ENCODE measurements at places on chromosomes 2 and 18.

DNA sequence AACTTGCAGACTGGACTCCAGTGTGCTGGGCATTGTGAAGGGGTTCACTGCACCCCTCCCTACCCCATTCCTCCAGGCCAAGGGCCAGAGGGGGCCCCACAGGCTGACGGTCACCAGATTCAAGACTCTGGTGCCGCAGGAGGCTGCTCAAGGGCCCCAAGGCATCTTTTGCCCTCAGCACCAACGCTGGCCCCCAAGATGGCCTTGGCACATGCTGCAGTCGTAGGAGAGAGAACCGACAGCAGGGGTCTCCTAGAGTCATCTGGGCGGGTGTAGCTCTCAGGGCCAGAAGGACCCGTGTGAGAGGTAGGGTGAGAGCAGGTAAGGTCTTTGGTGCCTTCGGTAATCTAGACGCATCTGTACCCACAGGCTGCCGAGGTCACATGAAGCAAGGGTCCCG is 18.7 kb upstream of the ODC1 start:
- DNase-seq = no peak

DNA sequence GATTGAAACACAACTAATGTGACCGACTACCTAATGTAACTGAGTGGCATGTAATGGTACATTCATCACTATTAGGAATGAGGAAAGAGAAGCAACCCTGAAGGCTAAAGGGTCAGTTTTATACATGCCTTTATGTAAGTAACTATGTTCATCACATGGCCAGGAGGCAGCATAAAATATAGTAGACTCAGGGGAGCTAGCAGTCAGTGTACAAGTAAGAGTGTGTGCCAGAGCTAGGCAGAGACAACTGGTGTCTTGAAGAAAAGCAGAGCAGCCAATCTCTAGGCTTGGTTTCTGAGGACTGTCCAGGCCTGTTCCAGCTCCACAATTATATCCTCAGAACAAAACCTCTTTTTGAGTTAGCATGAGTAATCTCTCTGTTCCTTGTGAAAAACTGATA is 18.1 kb downstream of the SMAD2 start:
- DNase-seq = no peak

DNA sequence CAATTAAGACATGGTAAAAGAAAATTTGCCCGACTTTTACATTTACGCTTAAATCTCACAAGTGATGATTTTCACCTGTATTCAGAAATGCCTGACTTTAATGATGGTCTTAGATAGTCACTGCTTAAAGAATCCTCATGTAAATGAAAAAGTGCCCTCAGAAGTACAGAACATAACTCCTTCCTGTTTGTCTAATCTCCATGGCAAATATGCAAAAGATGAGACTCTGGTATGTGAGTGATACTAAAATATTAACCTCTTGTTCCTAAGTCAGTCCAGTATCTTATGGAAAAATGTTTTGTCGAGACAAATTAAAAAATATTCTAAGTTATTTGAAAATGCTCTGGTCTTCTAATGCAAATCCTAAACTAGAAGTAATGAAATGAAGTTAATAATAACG is 29.2 kb downstream of the KCTD1 start:
- no peak for DNase-seq

DNA sequence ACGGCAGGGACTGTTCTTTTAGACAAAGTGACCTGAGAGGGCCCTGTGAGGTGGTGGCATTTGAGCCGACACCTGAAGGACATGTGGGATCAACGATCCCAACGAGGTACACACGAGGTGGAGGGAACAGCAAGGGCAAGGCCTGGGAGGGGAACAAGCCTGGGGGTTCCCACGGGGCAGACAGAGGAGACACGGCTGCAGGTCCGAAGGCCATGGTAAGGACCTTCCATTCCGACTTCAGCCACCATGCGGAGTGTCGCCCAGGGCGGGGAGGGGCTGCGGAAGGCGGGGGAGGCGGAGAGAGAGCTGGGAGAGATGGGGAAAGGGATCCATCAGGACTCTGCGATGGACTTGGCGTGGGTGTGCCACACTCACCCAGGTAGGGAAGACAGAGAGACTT is 151.8 kb downstream of the HDAC4 start:
- no peak for DNase-seq

DNA sequence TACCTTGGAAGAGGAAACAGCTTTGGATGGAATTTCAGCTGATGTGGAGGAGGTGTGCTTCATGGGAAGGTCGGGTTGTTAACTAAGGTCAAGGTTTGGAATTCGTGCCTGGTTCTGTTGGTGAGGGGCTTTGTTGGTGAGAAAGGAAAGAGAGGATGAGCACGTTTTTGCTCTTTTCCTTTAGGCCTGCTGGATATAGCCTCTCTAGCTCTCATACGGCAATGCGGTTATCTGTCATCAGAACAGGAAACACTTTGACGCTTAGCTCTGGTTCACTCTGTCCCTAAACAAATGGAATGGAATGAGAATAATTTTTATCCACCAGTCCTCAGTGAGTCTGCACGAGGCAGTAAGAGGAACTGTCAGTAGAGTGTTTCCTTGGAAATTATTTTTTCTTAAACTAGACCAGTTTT is 169.7 kb upstream of the NOSTRIN start:
- DNase-seq = no peak

- no peak for DNase-seq
Measured at GRCh38 chr2:24334245-24334633, 26.1 kb downstream of the ITSN2 start.

GRCh38 chr18:9869715-9870430 is 15.9 kb upstream of the TXNDC2 start:
- no peak for DNase-seq

DNA sequence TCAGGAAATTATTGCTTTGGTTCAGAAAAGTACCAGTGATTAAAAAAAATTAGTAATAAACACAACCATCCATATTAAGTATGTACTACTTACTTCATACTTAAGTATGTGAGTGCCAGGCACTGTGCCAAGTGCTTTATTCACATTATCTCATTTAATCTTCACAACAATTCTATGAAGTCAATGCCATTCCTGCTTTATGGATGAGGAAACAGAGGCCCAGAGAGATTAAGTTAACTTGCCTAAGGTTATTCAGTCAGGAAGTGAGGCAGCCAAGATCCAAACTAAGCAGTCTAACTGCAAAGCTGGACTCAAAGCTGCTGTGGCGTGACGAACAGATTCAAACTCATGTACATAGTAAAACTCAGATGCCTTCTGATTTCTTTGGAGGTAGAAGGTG is 22.3 kb downstream of the DTNB start:
- DNase-seq = no peak

DNA sequence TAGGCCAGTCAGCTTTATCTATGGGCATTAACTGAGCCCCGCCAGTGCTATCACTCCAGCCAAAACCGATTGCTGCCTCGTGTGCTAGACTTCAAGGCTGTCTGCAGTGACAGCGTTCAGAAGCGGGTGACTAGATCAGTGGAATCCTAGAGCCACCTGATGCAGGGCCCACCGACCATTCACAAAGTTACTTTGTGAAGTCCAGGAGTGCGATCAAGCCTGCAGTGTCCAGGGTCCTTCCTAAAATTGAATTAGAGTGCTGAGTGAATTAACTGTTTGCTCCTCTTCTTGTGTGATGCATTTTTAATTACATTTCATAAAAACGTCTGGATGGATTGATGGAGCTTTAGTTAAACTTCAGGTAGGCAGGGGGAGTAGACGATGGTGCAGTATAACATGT is 13.9 kb downstream of the PCARE start:
- no peak for DNase-seq
